NCI-H2029 treated with DMSO at 0.1 percent for 48 hours (cell line): ENCODE measurements at places on chromosomes 6 and 20.
A peak's percentile ranks its signal among the peaks of the same experiment; 100 is the strongest.

DNA sequence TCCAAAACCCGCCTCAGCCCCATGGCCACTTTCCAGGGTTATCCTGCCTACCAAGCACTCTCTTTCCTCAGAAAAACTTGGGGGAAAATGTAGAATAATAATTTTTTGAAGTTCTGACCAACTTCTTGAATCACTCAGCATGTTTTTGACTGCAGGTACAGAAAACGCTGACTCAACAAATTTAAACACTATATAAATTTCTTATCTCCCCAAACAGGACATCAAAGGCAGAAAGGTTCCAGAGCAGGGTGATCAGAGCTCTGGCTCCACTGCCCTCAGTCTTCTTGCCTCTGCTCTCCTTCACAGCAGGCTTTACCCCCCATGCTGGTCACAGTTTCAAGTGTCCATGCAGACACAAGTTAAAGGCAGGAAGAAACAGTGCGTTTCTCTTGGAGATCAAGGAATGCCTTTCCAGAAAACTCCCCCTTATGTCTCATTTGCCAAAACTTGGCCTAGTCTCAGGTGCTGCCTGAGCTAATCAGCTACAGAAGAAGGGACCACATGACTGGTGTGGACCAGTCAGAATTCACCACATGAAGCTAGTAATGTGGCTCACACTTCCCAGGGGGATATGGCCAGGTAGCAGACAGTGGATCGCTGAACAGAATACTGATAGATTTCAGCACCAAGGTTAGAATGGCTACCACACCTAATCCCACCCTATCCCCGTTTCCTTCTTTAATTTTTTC lies 24.4 kb upstream of the SLC17A3 start:
- DNase-seq = no peak

DNA sequence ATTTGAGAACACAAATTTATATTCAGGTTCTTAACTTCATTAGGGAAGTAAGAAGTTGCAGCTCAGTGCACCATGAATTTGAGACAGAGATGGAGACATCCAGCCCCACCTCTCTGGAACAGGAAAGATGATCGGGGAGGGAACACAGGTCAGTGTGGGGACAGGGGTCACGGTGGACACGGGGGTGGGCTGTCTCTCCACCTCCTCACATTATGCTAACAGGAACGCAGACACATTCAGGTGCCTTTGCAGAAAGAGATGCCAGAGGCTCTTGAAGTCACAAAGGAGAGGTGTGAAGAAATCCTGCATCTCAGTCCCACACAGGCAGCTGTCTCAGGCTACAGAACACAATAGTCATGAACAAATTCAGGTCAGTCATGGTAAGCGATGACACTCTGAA lies 3.1 kb downstream of the HLA-C start:
- no peak for DNase-seq

- DNase-seq = no peak
Observed at GRCh38 chr6:154166140-154166539, 127.1 kb downstream of the OPRM1 start.

DNA sequence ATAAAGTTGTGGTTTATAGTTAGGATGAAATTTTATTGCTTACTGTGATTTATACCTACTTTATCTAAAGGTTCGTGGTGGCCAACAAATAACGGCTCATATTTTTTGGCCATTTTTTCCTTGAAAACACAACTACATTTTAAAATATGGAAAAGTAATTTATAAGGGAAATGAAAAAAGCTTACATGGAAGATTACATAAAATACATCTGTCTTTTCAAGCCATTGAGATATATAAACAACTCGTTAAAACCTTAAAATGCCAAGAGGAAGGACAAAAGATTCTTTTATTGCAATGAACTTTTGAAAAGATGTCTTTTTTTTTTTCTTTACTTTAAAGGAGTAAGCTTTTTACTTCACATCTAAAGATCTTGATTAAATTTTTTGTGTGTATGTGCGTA lies 55.4 kb upstream of the EYA4 start:
- no peak for DNase-seq

- no peak for DNase-seq
Observed at GRCh38 chr6:112066606-112067005, 12.7 kb downstream of the CCN6 start.

- DNase-seq = no peak
Observed at GRCh38 chr6:103280417-103280816, 1579.3 kb downstream of the HACE1 start.

DNA sequence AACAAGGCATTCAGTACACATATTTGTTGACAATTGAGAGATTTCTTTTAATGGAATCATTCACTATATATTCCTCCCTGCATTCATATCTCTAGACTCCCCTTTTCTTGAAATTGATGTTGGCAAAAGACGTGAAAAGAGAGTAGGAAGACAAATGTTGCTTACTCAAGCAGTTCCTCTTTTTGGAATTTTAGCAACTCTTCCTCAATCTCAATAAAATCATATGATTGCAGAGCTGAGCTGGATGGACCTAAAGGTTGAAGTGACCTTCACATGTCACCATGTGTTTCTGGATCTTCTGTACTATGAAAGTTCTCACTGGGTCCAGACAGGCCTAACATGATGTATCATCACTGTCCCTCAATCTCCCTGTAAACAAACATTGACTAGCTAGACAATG lies 18.6 kb downstream of the ADGRF1 start:
- DNase-seq = no peak

GRCh38 chr6:158312672-158313397 lies 570 bp downstream of the TULP4 start:
- DNase-seq = no peak

DNA sequence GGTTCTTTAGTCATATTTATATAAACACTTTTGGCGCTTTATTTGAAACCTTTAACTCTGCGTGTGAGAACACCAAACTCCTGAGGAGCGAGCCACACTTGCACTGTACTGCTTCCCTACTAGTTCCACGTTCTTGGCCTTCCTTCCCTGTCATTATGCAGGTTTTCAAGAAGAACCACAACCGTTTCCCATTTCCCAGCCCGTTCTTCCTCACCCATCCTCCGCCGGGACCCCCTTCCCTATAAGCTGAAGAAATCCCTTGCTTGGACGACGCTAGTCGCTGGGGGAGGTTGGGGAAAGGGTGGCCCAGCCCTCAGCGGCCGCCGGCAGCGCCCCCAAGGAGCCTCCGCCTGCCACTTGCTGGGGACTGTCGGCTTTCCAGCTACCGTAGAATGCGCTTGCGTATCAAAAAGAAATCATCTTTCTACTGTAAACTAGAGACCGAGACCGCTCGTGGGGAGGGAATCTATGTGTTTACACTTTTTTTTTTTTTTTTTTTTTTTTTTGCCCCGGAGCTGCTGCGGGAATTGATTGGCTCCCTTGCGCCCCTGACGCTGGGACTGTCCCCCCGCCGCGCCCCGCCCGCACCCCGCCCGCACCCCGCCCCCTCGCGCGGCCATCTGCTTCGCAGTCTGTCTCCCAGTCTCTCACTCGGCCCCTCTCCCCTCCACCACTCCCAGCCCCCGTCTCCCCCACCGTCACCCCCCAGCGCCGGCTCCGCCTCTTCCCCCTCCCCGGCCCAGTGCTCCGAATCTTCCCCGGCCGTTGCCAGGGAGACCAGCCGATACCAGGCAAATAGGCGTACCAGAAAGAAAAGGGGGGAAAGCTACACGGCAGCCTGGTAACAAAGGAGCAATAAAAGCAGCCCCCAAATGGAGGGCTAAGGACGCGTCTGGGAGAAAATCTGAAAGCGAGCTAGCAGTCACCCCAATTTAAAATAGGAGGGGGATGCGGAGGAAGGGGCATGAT lies 2.3 kb upstream of the MARCKS start:
- peak; percentile 73 for DNase-seq

DNA sequence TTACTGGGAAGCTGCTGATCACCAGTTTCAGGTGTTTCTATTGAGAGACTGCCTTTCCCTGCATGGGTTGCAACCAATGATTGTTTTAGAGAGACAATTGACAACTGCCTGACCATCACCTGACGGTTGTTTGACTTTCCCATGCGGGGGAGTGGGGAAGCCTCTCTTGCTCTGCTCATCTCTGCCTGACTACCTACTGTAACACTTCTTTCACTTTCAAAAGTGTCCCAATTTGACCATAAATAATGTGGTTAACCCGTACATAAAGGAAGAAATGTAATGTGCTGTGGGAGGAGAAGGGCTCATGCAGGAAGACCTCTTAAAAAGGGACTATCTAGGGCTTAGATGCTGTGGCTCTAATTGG lies 122.1 kb upstream of the PHACTR1 start:
- no peak for DNase-seq

GRCh38 chr20:41476013-41476441 lies 109.4 kb upstream of the EMILIN3 start:
- DNase-seq = peak; percentile 96

DNA sequence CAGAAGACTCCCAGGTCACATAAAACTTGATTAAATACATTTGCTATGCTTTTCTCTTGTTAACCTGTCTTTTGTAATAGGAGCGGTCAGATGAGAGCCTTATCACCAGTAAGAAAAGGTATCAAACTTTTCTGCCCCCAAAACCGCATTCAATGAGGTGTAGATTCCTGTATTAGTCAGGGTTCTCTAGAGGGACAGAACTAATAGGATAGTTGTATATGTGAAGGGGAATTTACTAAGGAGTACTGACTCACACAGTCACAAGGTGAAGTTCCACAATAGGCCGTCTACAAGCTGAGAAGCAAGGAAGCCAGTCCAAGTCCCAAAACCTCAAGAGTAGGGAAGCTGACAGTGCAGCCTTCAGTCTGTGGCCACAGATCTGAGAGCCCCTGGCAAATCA lies 32.7 kb downstream of the PTPRK start:
- DNase-seq = no peak

DNA sequence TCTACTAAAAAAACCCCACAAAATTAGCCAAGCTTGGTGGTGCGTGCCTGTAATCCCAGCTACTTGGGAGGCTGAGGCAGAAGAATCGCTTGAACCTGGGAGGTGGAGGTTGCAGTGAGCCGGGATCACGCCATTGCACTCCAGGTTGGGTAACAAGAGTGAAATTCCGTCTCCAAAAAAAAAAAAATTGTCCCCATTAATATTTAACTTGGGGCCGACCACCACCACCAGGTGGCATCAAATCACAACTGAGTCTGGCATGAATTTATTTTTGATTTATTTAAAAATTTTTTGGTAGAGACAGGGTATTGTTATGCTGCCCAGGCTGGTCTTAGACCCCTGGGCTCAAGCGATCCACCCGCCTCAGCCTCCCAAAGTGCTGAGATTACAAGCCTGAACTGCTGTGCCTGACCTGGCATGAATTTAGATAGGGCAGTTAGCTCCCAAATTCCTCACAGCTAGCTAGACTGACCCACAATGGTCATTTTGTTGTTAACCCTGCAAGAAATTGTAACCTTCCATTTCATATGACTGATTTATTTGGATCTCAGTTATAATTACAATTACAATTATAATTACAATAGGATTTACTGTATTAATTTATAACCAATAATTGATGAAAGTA lies 17.1 kb upstream of the BEND3 start:
- DNase-seq = no peak

DNA sequence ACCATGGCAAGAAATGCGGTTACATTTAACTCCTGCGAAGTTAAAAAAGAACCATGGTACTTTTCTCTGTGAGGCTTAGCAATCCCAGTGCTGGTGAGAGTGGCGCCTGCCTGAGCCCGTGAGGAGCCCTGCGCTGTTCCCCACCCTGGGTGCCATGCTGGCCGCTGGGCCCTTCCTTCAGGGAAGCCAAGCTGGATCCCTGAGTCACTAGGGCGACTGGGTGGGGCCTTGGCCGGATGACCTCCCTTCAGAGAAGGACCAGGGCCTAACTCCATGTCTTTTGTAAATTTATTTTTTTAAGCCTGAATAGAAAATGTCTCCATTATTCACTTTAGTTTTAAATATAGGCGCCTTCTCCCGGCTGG lies 209.1 kb downstream of the ERMARD start:
- DNase-seq = no peak

GRCh38 chr6:160005861-160006540 lies 37.1 kb downstream of the IGF2R start:
- no peak for DNase-seq

- DNase-seq = no peak
Observed at GRCh38 chr6:109998159-109998785, 20.2 kb downstream of the GPR6 start.

- DNase-seq = no peak
Observed at GRCh38 chr20:13271098-13271497, 50.0 kb downstream of the ISM1 start.

DNA sequence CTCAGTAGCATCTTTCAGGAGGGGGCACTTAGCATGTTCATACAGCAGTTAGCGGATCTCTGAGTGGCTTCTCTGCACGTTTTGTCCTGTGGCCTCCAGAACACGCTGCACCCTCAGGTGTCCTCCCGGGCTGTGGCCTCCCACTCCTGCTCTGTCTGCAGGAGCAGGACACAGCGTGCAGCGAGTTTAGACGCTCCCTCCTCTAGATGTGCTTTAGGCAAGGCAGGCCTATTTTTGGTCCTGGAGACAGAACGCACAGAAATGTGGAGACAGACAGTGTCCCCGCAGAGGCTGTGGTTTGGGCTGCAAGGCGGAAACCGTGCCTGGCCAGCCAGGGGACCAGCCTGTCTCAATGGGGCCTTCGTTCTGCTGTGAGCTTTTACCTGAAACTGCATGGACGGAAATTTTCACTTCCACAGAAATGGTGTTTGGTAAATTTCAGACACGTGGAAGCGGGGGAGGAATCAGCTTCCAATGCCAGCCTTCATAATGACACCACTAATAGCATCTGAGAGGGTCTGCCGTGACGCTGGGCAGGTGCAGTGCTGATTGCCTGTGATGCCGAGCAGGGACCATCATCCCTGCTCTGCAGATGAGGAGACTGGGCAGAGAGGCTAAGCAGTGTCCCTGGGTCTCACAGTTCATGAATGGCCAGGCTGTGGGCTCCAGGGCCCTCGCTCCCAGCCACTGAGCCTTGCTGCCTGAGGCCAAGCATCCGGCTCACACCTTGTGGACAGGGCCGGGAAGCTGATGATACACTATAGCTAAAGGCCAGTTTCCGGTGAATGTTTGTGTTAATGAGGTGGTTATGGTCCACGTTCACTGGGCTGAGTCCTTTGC lies 120.9 kb downstream of the SYCP2 start:
- DNase-seq = no peak

GRCh38 chr6:170083236-170084051 lies 207.4 kb downstream of the DLL1 start:
- DNase-seq = no peak

GRCh38 chr20:24584538-24585356 lies 115.3 kb downstream of the SYNDIG1 start:
- DNase-seq = no peak

GRCh38 chr6:6105472-6106036 lies 98.8 kb upstream of the NRN1 start:
- no peak for DNase-seq

DNA sequence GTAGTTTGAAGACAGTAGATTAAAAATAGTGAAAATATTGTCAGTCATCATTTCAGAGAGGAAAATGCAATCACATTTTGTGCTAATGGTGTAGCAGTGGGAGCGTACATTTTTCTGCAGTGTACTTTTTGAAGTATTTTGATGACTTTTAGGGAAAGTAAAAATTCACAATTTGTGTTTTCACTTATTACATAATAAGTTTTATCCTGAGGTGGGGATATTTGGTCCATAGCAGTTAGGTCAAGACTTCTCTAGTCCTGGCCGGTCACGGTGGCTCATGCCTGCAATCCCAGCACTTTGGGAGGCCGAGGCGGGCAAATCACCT lies 122.3 kb downstream of the SASH1 start:
- no peak for DNase-seq
